HFFc6 (cell line): ENCODE measurements at places on chromosomes 7 and 10. TPM values are rescaled to one million over a fixed set of nuclear protein-coding genes. Genes with fewer than 3 reads are reported as not detected.

LSM8 gene
- total RNA-seq: 10.7 to 21.9 TPM (median 19.6 TPM) in 3 replicates

LANCL2 gene
- 15.3 to 20.9 TPM (median 18.2 TPM) in 3 replicates for total RNA-seq

NSMCE4A gene
- total RNA-seq: 14.4 to 21.8 TPM (median 20.2 TPM) in 3 replicates

CHAT gene
- total RNA-seq: not detected in 3 replicates

RABGEF1 gene
- 40.0 to 43.3 TPM (median 41.7 TPM) in 3 replicates for total RNA-seq

TBXAS1 gene
- 0.74 to 1.2 TPM in 2 of 3 replicates, not detected in the other for total RNA-seq

ARHGAP22 gene
- 75.4 to 122 TPM (median 96.4 TPM) in 3 replicates for total RNA-seq

FOXK1 gene
- total RNA-seq: 34.3 to 36.2 TPM (median 35.7 TPM) in 3 replicates

ASL gene
- 44.5 to 50.7 TPM (median 47.4 TPM) in 3 replicates for total RNA-seq

SPAG6 gene
- total RNA-seq: not detected in 3 replicates

AEBP1 gene
- total RNA-seq: 75.4 and 79.0 TPM in 2 replicates

ZNF425 gene
- 2.1 to 3.0 TPM (median 2.7 TPM) in 3 replicates for total RNA-seq

RRP12 gene
- total RNA-seq: 36.3 to 44.8 TPM (median 42.3 TPM) in 3 replicates

MYO1G gene
- 0.03 to 0.05 TPM in 2 of 3 replicates, not detected in the other for total RNA-seq

ATOH7 gene
- not detected in 3 replicates for total RNA-seq

STAM gene
- total RNA-seq: 37.0 and 37.8 TPM in 2 replicates

SOSTDC1 gene
- not detected in 3 replicates for total RNA-seq

PTPRE gene
- not detected in 2 replicates for total RNA-seq

NEUROG3 gene
- total RNA-seq: not detected in 3 replicates

OGDHL gene
- 0.05 to 0.19 TPM (median 0.15 TPM) in 3 replicates for total RNA-seq

SEMA3C gene
- total RNA-seq: 53.1 to 77.5 TPM (median 70.1 TPM) in 3 replicates

WDFY4 gene
- total RNA-seq: not detected in 3 replicates

GALNT17 gene
- not detected in 3 replicates for total RNA-seq

EPC1 gene
- total RNA-seq: 15.8 and 17.4 TPM in 2 replicates

GJD4 gene
- not detected in 3 replicates for total RNA-seq
